ENCODE measurements at places on chromosomes 12 and 14.

DNA sequence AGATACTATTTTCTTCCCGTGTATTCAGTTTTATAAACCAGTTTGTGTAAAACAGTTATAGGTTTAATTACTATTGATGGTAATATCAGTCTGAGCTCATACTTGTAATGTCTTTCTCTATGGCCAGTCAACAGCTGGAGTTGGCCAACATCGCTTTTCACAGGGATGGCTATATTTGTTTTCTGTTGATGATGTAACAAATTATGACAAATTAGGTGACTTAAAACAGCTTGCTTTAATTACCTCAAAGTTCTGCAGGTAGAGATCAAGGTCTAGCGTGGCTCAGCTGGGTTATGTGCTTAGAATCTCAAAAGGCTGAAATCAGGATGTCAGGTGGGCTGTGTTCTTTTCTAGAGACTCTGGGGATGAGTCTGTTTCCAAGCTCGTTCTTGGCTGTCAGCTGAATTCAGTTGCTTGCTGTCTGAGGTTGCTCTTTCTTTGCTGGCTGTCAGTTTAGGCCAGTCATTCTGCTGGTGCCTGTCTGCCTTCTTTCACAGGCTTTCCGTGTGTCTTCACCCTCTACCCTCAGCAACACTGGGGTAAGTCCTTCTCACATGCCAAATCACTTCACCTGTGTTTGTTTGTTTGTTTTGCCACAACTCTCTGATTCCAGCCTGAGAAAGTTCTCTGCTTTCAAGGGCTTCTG is 370.2 kb upstream of the E2F7 start:
- DNase-seq, result no peak

- DNase-seq, result no peak
Observed at GRCh38 chr12:3491938-3492792, 1.2 kb downstream of the PRMT8 start.

GRCh38 chr12:6276956-6277620 is 33.4 kb upstream of the PLEKHG6 start:
- no peak for DNase-seq

DNA sequence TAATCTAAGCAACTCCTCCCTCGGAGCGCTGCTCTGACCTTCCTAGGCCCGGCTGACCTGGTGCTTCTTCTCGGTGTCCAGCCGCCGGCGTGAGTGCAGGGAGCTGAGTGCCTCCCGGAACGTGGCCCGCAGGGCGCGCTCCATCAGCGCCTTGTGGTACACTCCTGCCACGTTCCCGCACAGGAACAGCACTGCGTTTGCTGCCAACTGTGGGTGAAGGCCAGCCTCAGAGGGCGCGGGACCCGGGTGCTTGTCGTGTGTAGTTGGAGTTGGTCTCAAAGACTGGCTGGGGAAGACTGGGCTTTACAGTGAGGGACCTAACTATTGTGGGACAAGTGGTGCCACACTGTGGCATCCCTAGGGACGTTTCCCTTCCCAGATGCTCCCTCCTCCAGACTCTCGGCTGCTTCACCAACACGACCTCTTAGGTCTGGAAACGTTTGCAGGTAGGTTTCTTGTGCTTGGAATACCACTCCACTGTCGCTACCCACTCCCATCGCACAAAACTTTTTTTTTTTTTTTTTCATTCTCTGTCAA is 3.1 kb downstream of the ADCY4 start:
- DNase-seq, result peak; percentile 92

- peak; percentile 11 for DNase-seq
Observed at GRCh38 chr12:96397756-96398423, 2.3 kb downstream of the CDK17 start.

- DNase-seq, result no peak
Observed at GRCh38 chr14:88249266-88249665, 73.8 kb downstream of the KCNK10 start.

DNA sequence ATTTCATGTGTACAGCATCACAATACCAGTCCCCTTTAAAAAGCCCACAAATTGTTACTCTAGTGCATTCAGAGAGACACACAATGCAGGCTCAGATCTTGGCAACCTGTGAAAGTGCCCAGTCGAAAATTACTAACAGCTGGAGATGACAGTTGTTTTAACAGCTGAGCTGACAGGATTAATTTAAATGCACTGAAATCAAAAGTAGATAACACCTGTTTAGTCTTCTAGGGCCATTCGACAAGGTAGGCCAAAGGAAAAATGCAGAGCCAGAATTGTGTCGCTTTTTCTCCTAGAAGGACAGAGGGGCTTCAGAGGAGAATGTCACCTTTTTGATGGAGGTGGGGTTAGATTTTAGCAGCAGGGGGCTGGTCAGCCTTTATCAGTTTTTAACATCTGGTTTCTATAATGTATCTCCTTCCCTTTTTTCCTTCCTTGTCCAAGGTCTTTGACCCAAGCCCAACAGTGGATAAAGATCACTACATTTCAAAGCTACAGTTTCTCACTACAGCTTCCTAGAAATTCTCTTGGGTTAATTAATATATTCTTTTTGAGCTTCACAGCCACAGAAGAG is 139.1 kb downstream of the SOX5 start:
- DNase-seq, result peak; percentile 89

All from NCI-H524 (cell line).